HAP-1 (cell line): ENCODE measurements at places on chromosomes 11 and 22.

DNA sequence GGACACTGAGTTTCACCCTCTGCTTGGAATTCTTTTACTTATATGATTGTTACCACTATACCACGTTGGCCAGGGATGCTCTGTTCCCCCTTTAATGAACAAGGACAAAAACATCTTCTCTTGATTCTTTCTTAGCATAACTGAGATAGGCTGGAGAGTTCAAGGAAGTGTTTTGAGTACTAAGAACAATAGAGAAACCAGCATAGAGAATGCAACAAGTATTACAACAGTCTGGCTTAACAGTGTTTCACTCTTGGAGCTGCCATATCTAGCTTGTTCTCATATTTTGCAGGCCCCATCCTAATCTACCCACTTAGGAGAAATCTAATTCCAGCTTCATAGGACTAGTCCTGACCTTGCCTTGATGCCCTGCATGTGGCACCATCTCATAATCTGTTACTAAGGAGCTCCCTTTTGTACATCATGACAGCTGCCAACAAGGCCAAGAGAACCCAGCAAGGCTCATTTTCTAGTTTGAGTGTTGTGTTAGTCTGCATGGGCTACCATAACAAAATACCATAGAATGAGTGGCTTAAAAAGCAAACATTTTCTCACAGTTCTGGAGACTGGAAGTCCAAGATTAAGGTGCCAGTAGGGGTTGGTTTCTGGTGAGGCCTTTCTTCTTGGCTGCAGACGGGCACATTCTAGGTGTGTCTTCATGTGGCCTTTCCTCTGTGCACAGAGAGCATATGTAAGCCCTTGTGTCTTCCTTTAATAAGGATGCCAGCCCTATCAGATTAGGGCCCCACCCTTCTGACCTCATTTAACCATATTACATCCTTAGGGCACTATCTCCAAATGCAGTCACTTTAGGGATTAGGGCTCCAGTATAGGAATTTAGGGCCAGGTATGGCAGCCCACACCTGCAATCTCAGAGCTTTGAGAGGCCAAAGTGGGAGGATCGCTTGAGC, 37.8 kb downstream of the PACS1 start:
- DNase-seq: no peak

DNA sequence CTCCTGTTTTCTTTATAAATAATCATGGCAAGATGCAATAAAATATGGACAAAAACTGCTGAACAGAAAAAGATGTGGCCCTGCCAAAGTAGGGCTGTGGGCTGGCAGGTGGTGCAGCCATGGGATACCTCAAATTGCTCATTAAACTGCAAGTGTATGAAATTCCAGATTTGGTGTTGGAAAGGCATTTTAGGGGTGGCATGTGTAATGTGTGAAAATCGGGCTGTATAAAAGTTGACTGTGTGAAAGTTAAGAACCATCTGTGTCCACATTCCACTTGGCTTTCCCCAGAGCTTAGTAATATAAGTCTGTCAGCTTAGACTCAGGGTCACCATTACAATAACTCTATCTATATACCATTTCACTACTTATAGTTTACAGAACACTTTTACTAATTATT, 34.8 kb upstream of the FZD4 start:
- no peak for DNase-seq

DNA sequence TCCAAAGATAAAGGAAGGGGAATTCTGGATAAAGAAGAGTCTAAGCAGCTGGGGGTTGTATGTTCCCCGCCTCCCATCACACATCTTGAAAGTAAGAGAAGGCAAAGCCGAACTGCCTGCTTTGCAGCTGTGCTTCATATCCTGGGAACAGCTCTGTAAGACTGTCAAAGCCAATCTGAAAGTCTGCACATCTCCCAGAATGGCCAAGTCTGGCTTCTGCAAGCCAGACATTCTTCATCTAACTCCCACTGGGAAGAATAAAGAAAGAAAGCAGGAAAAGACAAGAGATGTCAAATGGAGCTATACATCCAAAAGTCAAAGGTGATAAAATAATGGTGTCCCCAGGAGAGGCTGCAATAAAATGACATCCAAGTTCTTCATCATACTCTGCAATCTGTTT, 15.4 kb downstream of the MORC2 start:
- no peak for DNase-seq

DNA sequence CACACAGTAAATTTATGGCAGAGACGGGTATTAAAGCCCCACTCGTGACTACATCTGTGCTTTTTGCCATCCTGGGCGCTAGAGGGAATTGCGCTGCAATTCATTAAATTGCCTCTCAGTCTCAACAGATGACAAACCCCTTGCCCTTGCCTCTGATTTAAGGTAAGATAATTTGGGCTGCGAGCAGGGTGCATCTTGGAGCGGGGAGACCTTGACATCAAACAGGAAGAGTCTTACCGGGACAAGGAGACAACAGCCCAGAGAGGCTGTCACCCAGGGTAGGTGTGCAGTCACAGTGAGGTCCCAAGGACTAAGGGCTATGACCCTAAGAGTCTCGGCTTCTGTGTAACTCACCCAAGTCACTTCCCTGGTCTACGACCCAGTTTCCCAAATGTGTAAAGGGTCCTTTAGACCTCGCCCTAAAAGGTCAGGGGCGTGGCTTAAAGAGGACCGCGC, 449 bp upstream of the TOM1 start:
- DNase-seq: no peak

GRCh38 chr11:92890846-92891245, 78.6 kb upstream of the MTNR1B start:
- no peak for DNase-seq

- DNase-seq: no peak
Observed at GRCh38 chr22:30121960-30122359, 41.7 kb downstream of the HORMAD2 start.

- peak; percentile 77 for DNase-seq
Observed at GRCh38 chr11:124069429-124070401, 28.6 kb upstream of the OR10G7 start.

DNA sequence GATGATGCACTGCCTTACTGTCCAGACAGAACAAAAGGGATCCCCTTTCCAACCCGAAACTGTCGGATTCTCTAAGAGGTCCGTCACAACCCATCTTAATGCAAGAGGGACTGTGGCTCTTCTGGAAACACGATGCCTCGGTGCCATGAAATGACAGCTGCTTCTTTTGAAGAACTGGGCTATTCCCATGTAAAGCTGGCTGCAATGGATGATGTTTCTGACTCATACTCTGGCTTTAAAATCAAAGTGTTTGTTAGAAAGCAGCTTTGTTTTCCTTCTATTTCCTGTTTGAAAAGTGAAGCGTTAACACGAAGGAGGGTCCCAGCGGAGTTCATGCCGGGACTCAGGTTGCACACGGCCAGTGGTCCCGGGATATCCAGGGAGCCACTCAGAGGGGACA, 3.1 kb downstream of the TP53AIP1 start:
- no peak for DNase-seq

DNA sequence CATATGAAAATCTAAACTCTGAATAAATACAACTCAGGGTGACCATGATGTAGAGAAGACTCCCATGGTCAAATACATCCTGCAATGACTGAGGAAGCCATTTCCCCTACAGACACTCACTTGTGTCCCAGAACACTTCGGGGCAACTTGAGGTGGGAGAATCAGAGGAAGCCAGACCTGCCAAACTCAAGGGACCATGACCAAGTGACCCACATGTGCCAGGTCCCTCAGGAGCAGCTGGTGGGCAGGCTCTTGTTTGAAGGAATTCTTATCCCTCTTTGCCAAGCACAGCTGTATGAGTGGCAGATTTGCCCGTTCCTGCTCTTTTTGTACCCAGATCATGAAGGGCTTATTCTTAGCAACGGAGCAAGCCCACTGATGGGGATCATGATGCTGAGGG, 17.8 kb downstream of the SPATA19 start:
- DNase-seq: no peak

GRCh38 chr22:37211866-37212173, 457 bp downstream of the SSTR3 start:
- DNase-seq: no peak

DNA sequence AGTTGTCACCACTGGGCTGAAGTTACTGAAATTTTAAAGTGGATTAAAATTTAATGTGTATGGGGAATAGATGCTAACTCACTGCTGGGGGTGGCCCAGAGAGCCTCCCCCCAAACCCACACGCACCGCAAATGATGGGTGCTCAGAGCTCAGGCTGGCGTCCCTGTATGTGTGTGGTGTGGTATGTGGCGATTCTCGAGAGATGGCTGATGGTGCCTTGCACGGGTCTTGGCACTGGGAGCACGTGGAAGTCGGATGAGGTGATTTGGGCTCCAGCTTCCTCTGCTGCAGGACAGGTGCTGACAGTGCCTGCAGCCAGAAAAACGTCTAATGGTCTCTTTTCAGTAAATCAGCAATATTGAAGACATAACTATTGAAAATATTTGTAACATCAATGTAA, 1473.3 kb downstream of the TBC1D22A start:
- no peak for DNase-seq

DNA sequence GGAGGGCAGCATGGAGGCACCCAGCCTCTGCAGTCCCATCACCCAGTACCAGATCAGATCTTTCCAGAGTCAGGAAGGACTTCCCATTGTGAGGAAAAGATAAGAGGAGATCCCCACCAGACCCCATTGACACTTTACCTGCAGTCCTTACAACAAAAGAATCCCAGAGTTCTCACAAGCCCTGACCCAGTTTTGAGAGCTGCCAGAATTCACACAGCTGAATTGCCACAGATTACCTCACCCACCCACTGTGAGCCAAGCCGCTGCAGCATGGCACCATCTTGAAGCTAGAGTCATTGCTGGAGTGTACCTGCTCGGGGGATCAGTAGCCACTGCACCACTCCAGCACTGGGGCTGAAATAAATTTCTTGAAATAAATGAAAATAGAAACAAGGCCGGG, 91.8 kb upstream of the UBASH3B start:
- no peak for DNase-seq

GRCh38 chr11:45430361-45430760, 144.2 kb upstream of the SYT13 start:
- no peak for DNase-seq

DNA sequence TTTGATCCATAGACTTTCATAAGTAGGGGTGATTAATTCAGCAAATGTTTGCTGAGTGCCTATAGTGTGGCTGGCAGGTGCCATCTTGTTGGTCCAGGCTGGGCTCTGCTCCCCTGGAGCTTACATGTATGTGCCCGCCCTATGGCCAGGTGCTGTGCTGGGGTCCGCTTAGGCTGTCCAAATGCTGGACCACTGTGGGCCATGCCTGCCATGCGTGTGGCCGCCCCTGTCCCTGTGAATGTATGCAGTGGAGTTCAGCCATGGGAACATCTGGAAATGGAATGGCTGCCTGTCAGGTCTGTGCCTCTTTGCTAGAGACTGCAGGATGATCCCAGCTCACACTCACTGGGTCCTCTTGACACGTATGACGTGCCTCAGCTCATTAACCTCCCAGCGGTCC, 594.6 kb downstream of the TBC1D22A start:
- no peak for DNase-seq

DNA sequence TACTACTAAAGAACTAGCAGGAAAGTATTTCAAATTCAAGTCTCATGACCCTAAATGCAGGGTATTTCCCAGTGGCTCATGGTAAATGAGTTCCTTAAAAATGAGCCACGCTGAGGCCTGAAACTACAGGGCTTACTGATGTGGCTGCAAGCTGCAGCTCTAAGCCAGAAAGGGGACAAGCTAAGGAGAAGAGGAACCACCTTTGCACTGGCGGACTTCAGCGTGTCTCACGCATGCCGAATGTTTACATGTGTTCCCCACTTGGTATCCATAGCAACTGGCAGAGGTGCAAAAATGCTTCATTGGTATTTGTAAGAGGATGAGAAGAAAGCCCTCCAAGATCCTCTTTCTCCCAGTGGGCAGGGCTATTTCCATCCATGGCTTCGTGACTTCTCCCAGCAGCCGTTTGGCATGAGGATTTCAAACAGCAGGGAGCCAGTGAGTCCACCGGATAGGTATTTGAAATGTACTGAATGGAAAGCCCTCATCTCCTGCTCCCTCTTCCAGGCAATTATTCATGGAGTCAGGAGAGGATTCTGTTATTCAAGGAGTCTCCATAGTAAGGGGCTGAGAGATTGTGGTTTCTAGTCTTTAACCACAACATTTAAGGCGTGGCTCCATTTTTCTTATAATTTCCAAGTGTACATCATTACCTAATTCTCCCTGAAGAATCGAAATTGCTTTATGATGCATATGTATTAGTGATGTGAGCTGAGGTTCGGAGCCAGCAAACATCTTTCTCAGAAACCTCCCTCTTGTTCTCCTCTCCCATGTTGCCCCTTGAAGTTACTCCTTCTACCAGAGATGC, 55.3 kb upstream of the CD44 start:
- DNase-seq: no peak

DNA sequence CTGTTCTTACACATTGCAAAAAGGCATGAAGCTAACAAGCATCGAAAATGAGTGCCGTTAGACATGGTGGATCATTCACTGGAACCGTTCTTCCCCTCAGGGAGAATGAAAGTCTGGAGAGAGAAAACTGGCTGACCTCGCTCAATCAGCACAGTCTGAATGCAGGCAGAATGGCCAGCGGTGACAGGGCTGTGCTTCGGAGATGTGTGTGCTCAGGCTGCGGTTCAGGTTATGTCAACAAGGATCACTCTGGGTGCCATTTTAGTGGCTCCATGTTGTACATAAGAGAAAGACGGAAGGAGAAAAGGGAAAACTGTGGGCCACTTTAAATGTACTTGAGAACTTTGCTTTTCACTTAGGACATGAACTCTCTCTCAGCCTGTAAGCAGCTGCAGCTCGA, 749.8 kb upstream of the ARHGAP42 start:
- DNase-seq: no peak

- no peak for DNase-seq
Observed at GRCh38 chr11:120712014-120712413, 200.5 kb downstream of the GRIK4 start.

- DNase-seq: peak; percentile 27
Observed at GRCh38 chr11:84691830-84692229, 935.3 kb downstream of the DLG2 start.
